Keratinocyte (primary cell): ENCODE measurements at places on chromosomes 3 and 15. TPM values are rescaled to one million over a fixed set of nuclear protein-coding genes. Genes with fewer than 3 reads are reported as not detected.

DNA sequence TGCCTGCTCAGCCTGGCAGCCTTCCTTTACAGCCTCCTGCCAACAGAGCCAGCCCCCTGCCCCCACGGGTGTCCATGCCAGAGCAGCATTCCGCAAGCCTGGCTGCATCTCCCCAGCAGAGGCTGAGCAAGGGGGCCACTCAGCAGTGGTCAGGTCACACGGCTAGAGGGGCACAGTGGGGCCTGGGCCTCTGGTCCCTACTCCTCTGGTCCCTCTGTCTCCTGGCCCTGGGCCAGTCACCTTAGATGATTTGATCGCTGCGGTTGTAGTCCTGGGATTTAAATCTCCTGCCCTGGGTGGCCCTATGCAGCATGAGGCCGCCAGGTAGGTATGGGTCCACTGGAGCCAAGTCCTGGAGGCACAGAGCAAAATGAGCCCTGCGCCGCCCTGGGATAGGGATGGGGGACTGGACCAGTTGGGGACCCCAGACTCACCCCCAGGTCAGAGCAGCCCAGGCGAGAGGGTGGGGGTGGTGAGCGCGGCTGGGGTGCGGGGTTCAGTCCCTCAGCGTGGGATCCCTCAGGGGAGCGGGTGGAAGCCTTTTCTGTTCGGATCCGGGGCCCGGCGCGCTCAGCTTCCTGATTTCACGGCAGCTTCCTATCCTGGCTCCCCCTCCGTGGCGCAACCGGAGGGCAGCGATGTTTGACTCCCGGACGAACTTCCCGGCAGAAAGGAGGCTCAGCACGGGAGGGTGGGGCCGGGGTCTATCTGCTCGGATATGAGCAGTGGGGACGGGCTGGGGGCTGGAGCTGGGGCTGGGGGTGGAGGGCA, at the start of gene ZBTB47:
Gene ZBTB47, plus strand, starts transcription at position 138 of the 771 bp plus-strand sequence. CDS start 4,659 bp downstream, outside the sequence.
- DNase-seq, result no peak

DNA sequence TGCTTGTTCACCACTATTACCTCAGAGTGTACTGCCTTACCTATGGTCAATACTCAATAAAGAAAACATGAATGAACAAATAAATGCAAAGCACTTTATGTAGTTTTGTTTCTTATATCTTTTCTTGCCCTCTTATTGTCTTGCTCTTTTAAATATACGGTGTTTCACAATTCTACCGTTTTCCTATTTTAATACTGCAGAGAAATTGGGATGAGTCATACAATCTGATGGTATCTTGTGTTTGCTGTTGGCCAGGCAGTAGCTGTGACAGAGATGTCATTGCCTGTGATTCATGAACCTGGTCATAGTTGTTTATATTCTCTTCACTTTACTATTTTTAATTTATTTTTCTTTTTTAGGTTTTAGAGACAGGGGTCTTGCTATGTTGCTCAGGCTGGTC, 48.3 kb downstream of the SERP1 start:
- no peak for DNase-seq

- no peak for DNase-seq
Observed at GRCh38 chr3:70565861-70566260, 253.4 kb upstream of the MDFIC2 start.

GRCh38 chr15:94677202-94677790, 445.9 kb downstream of the MCTP2 start:
- peak; percentile 85 for DNase-seq

DNA sequence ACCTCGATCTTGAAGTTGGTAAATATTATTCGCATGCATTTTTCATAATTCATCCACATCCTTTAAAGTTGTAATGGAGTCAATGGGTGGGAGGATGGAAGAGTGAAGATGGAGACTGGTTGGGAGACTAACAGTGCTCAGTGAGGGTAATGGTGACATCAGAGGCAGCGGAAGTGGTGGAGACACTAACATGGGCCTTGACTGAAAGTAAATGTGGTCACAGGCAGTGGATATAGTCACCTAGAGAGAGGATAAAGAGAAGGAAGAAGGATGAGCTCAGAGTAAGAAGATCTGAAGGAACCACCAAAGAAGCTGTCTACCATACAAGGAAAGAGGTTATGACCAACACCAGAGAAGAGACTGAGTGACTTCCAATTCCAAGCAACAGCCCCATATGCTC, 281.6 kb upstream of the STT3B start:
- DNase-seq, result no peak

DNA sequence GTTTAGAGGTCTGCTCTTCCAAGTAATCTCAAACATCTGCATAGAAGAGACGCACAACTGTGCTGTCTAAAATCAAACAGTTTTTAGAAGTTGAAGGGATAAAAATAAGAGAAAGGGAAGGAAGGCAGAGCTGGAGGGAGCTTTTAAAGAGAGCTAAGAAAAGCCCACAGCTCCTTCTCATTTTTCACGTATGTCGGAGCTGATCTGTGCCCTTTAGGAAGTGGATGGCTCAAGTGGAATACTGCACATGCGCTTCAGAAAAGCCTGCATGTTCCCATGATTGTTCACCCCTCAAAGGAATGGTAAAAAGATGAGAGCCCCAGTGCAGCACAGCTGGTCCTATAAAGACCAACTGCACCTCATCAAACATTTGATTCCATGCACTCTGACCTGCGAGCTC, 207.2 kb downstream of the ADAMTS17 start:
- no peak for DNase-seq

DNA sequence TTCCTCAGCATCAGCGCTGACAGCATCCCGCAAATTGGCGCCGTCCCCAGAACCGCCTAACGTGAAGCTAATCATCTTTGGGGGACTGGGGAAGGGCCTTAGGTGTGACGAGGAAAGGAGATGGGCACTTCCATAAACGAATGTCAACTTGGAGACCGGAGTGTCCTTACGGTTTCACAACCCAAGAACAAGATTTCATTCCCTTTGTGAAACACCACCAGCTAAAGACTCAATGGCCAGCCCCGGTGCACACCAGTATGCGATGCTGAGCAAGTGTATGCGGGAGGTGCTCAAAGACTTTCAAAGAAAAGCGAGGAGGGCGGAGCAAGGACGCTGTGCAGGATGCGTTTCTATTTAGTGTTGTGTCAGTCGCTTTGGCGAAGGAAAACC, 759 bp upstream of the TTBK2 start:
- DNase-seq, result no peak

GRCh38 chr3:15831927-15832326, 34.1 kb upstream of the ANKRD28 start:
- DNase-seq, result no peak

GRCh38 chr3:128807186-128807830, 72.1 kb upstream of the ACAD9 start:
- no peak for DNase-seq

The CHST2 gene
- polyA plus RNA-seq, result 1.6 to 3.5 TPM (median 1.8 TPM) in 3 replicates

The FBXW12 gene
- not detected in 3 replicates for polyA plus RNA-seq

The GOLGA6L10 gene
- 0.36 to 1.6 TPM (median 1.3 TPM) in 3 replicates for polyA plus RNA-seq

The OXSR1 gene
- polyA plus RNA-seq, result 60.8 to 77.0 TPM (median 61.9 TPM) in 3 replicates
